Left renal cortex interstitium (tissue), 4 donors: ENCODE measurements at places on chromosomes 12 and 14. TPM values are rescaled to one million over a fixed set of nuclear protein-coding genes. Genes with fewer than 3 reads are reported as not detected.

- no peak for DNase-seq
These were observed at the start of gene TMEM233 for GRCh38 chr12:119593578-119594398. TSS of gene TMEM233 (plus strand) at chr12:119593774. CDS start at chr12:119593849, 75 bp downstream.

The TRHDE gene
- 25.9 TPM for polyA plus RNA-seq

The GDF3 gene
- 0.70 TPM for polyA plus RNA-seq

DNA sequence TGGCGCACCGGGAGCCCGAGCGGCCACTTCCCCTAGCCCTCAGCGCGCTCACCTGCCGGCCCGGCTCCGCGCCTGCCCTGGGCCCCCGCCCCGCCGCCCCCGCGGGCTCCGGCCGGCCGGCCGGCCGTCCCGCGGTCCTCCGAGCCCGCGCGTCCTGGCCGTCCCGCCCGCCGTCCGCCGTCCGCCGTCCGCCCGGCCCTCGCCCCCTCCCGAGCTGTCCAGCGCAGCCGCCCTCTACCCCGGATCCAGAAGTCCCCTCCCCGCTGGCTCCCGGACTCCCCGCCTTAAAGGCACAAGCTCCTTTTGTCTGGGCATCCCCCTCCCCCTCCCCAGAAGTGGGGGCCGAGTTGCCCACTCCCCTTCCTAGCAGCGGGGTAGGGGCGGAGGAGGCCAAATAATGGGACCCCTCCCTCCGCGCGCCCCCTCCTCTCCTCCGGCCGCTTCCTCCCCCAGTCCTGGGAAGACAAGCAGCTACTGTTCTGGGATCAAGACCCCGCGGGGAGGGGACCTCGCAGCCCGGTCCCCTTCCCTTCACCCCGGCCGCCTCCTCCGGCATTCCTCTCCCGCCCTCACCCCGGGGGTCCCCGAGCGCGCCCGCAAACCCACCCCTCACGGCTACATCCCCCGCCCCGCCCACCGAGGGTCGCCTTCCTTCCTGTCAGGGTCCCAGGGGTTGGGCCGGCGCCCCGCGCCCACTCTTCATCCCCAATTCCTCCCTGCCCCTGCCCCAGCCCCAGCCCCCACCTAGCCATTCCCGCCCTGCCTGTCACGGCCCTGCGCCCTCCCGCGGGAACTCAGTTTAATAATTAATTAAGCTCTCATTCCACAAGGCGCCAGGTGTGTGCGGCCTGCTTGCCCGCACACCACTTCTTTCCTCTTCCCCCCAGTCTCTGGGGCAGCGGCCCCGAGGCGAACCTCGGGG lies at the start of gene ADCY6:
TSS of gene ADCY6 (minus strand) at position 236 of the 922 bp plus-strand sequence. CDS start 5,655 bp downstream, outside the sequence.
- DNase-seq = peak; percentile 68

GRCh38 chr12:51751661-51752060 lies 96.9 kb downstream of the FIGNL2 start:
- no peak for DNase-seq

DNA sequence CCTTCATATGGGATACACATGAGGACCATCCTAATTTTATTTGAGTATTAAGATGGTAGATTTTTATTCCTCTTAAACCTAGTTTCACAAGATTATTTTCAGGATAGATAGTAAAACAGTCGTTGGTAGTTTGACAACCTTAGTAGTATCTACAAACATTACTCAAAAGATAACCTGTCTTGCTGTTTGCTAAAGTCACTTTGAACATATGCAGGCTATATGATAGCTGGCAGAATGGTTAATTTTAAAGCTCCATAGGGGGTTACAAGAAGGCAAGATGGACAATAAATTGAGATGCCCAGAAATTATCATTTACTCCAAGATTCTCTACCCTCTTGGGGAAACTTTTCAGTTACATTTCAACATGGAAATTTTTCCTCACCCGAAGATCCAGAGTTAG lies 525.7 kb downstream of the SOX5 start:
- DNase-seq = no peak

GRCh38 chr12:104353012-104353981 lies 49.8 kb downstream of the EID3 start:
- no peak for DNase-seq

- DNase-seq = no peak
These were observed 1012.8 kb upstream of the FBXO33 start for GRCh38 chr14:40445020-40445419.

The PCBP2 gene
- 1,152 TPM for polyA plus RNA-seq

GRCh38 chr12:62912644-62913043 lies 22.3 kb downstream of the PPM1H start:
- DNase-seq = no peak
